ENCODE measurements at places on chromosomes 13 and 19. TPM values are rescaled to one million over a fixed set of nuclear protein-coding genes. Genes with fewer than 3 reads are reported as not detected.

The CERS4 gene
- total RNA-seq: 21.4 TPM

The FREM2 gene
- total RNA-seq: 0.03 TPM

The AXL gene
- 19.8 TPM for total RNA-seq

The ZNF284 gene
- total RNA-seq: 1.7 TPM

GRCh38 chr13:75635828-75636435 lies at the start of gene LMO7:
Gene LMO7, plus strand, starts transcription at chr13:75636330. Its CDS starts 328 bp downstream, at chr13:75636658.
- DNase-seq: peak; percentile 75

GRCh38 chr13:93522501-93522900 lies 295.9 kb downstream of the GPC6 start:
- DNase-seq: no peak

GRCh38 chr19:14375055-14375581 lies 6.1 kb upstream of the ADGRE5 start:
- peak; percentile 85 for DNase-seq

GRCh38 chr13:80630685-80631121 lies 289.8 kb upstream of the SPRY2 start:
- no peak for DNase-seq

- no peak for DNase-seq
Measured at GRCh38 chr13:112724788-112725345, 35.0 kb downstream of the ATP11A start.

DNA sequence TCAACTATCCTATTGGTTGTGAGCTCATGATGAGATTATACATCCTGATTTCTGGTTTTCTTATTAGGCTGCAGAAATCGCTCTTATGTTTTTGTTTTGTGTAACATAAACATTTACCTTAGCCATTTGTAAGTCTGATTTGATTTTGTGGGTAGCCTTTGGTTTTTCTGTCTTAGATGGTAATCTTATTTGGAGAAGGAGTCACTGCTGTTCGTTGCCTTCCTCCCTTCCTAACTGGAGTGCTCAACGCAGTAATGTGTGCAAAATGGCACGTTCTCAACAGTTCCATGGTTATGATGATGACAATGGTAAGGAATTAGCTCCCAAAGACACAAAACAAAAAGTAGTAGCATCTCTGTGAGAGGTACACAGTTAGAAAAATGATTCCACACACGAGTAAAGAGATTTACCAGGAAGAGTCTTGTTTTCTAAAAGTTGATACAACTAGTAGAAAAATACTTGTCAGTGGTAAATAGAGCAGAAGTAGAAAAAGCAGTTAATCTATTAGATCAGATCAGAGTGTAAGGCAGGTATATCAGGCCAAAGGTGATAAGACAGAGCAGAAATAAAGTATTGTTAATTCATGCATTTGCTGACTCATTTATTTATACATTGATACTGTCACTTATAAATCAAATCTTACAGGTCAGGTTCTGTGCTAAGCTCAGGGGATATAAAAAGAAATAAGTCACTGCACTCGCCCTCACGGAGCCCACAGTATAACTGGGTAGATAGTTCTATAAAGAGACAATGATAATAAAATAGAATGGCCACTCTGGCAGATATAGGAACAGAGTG lies 270.0 kb downstream of the NALCN start:
- DNase-seq: no peak
